ENCODE measurements at places on chromosomes 2 and 18.

GRCh38 chr2:85748985-85749875, 4.6 kb upstream of the ATOH8 start:
- DNase-seq: no peak

DNA sequence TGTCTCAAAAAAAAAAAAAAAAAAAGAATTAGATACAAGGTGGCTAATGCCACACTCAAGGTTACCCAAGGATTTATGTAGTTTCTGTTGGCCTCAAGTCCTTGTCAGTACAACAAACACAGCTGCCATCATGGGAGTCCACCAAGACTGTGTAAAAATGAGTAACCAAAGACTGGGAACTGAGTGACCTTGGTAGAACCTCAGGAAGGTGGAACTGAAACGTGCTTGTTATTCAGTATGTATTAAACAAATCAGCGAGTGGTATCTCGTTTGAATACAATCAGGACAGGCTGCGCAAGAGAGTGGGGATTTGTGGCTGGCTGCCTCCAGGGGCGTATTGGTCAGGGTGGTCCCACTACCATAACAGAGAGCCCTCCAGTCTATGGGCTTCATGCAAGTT, 1.6 kb upstream of the SFTPB start:
- DNase-seq: no peak

DNA sequence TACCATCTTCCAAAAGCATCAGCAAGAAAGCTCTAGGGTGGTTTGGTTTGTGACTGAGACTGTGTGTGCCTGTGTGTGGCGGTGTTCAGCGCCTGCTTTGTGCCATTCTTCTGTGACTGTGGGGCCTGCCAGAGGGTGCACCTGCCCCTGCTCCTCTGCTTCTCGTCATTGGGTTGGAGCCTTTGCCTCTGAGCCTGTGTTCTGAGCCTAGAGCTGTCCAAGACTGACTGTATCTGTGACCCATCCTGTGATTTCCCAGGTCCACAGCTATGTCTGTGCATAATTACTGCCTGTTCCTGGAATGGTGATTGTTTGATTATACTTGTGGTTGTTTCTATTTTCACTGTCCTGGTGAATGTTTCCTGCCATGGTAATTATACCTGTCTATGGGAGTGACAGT, 57.1 kb upstream of the KLHL29 start:
- DNase-seq: no peak

DNA sequence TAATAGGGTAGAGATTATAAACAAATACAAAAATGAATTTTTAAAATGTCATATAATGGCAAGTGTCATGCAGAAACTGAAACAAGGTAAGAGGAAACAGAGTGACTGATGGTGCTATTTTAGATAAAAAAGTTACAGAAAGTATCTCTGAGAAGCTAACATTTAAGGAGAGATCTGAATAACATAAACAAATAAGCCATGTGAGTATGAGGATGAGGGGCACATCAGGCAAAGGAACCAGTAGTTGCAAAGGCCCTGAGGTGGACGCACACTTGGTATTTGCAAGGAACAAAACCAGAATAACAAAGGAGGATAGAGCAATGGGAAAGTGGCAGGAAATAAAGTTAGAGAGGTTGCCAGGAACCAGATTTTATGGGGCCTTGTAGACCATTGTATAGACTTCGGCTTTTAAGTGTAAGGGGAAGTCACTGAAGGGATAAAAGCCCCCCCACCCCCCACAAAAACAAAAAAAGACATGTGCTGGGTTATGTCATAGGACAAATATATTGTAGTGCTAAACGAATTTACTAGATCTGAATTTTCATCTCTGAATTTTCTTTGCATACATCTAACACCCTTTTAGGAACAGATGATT, 159.2 kb downstream of the DTNB start:
- DNase-seq: no peak

DNA sequence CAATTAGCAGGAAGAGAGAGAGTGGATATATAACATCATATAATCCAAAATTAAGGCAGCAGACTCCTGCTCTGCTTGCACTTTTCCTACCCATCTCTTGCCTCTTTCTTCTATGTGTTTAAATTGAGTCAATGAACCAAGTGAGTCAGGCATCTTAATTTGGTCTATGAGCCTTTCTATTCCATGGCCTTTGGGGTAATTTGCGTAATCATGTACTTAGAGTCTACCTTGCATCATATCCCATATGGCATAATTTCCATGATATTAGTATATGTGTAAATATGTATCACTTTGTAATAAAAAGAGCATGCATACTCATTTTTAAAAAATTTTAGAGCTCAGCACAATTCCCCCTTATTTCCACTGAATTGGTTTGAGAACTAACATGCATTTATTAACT, 555.2 kb downstream of the STK39 start:
- no peak for DNase-seq

GRCh38 chr2:68193144-68193543, 35.5 kb downstream of the PNO1 start:
- no peak for DNase-seq

GRCh38 chr2:100365434-100365833, 43.1 kb upstream of the LONRF2 start:
- DNase-seq: no peak

DNA sequence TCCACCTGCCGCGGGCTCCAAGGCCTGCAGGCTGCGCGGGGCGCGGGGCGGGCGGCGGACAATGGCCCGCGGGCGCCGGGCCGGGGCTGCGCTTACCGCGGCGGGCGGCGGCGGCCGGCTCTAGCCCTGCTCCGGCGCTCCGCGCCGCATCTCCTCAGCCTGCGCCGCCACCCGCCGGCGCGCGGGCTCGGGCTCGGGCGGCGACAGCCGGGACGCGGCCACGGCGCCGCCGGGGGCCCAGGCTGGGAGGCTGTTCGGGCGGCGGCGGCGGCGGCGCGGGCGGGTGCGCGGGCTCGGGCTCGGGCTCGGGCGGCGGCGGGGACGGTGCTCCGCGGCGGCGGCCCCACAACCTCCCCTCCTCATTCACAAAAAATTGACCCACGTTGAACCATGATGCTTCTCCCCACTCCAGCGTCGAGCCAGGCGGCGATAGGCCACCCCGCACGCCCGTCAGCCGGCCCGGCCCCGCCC, at the start of gene HDAC4:
Gene HDAC4, minus strand, starts transcription at position 425 of the 471 bp plus-strand sequence. CDS start 48,321 bp downstream, outside the sequence.
- DNase-seq: no peak

GRCh38 chr2:210586381-210586780, 30.0 kb downstream of the CPS1 start:
- DNase-seq: no peak

GRCh38 chr2:173214213-173214612, 138.6 kb downstream of the MAP3K20 start:
- DNase-seq: no peak

GRCh38 chr2:219908538-219908937, 281.1 kb downstream of the SLC4A3 start:
- DNase-seq: no peak

- no peak for DNase-seq
Observed at GRCh38 chr2:156430236-156430979, 5.8 kb upstream of the GPD2 start.

GRCh38 chr2:214156971-214157370, 253.9 kb upstream of the VWC2L start:
- DNase-seq: no peak

DNA sequence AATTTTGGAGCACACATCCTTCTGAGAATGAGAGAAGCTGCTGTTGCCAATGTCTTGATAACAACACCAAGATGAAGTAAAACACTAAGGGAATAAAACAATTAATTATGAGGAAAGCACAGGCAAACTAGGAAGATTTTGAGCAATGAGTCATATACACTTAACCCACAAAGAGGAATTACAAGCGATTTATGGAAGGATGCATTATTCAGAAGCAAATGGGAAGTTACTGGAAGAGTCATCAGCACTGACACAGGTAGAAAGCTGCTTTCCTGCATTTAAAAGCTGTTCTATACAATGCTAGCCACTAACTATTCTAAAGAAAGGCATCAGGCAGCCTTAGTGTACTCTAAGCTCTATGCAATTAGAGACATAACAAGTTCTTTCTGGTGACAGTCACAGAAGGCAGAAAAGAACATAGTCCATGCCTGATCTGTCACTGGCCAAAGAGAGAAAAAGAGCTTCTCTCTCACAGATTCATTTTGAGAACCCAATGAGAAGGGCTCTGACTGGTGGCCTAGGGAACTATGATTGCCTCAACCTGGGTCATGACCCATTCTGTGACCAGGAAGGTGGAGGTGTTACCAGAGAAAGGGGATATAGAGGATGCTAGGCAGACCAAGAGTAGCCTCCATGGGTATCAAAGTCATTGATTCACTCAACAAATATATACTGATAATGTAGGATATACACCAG, 45.4 kb downstream of the M1AP start:
- no peak for DNase-seq

DNA sequence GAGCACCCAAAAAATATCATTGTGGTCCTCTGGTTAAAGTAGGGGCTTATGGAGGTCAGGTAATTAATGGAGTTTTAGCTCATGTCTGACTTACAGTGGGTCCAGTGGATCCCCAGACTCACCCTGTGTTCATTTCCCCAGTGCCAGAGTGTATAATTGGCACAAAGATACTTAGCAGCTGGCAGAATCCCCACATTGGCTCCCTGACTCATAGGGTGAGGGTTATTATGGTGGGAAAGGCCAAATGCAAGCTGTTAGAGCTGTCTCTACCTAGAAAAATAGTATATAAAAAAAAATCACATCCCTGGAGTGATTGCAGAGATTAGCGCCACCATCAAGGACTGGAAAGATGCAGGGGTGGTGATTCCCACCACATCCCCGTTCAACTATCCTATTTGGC, 1067.6 kb upstream of the ACVR2A start:
- DNase-seq: no peak

GRCh38 chr2:205197468-205198139, 484.7 kb upstream of the NRP2 start:
- DNase-seq: no peak

DNA sequence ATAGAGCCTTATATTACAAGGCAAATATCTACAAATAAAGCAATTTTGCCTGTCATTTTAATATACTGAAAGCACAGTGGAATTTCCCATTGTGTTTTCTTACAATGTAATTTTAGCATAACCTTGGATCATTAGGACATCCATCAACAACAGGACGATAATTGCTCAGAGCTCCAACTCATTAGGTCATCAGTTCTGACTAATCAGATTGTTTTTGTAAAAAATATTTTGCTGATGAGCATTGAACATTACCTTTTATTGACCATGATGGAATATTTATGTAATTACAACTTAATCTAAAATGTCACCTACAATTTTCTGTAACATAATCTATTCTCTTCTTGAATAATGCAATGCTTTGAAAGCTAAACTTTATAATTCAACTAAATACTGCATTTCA, 215.3 kb upstream of the DSEL start:
- DNase-seq: no peak

DNA sequence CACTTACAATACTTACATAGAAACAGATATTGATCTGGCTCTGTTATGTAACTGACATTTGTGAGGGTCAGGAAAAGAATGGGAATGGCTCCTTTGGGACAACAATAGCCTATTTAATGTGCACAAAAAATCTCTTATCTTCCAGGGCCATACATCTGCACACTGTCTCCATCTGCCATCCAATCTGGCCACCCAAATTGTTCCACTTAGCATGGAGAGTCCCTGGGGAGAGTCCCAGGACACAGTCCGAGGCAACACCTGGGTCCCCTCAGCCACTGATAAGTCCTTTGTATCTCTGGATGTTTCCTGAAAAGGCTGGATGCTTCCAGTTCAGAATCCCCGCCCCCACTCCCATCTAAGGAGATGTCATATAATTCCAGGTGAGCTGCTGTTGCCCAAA, 274.2 kb upstream of the NCKAP5 start:
- no peak for DNase-seq

DNA sequence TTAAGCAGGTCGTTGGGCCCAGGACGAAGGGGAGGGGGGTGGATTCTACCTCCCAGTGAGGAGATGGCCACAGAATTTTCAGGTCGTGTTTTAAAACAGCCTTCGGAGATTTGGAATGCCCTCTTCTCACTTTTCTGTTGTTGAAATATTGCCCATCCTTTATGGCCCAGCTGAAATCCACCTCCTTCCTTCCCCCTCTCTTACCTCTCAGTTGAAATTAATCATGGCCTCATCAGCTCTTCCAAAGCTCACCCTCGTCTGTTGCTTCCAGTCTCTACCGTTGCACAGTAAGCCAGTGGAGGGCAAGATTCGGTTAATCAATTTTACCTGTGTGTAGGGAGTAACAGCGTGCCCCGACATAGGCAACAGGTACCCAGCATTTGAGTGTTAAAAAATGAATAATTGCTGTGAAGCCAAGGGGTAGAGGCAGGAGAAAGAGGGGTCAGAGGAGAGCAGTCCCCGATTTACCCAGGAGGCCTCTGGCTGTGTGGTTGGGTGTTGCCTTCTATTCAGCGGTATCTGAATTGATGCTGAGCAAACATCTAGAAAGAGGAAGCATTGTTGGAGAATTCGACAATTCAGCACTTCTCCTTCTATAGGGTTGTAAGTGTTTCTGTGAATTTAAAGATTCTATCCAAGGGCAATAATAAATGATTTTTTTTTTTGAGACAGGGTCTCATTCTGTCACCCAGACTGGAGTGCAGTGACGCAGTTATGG, 8.6 kb upstream of the PDIA6 start:
- DNase-seq: no peak

DNA sequence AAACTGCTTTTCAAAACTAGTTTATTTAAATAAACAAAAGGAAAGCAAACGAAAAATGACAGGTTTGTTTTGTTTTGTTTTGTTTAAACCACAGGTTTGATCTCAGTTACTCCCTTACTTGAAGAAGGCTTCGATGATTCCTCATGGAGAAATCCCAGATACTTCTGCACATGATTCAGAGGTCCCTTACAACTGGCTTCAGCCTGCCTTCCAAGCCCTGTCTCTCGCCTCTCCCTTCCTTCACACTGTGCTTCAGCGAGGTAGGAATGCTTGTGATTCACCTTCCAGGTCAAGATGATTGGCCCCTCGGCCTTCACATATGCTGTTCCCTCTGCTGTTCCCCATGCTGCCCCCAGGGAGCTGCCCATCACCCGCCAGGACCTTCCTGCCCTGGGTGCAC, 104.1 kb upstream of the ITGA6 start:
- no peak for DNase-seq

- no peak for DNase-seq
Observed at GRCh38 chr2:72276876-72277275, 129.2 kb upstream of the CYP26B1 start.

GRCh38 chr2:71281950-71282349, 49.6 kb upstream of the ZNF638 start:
- no peak for DNase-seq

DNA sequence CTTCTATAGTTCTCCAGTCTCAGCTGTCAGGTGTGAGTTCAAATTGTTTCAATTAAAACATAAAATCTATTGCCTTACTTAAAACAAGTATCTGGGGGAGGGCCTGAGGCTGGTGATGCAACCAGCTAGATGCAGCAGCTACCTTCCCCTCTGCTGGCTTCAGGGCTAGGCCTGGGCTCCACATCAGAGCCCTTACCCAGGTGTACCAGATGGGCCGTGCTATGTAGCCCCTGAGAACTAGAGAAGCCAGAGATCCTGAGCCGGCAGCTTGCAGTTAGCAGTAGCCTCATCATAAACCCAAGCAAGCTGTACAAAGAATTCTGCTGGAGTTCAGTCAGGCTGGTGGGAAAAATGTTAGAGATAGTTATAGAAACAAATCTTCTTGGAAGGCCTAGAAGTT, 97.7 kb upstream of the ACAA2 start:
- no peak for DNase-seq

All from upper lobe of right lung (tissue), 1 donor.